ENCODE measurements at places on chromosomes 5 and 9.

- no peak for DNase-seq
These were observed 78.4 kb upstream of the CKMT2 start for GRCh38 chr5:81154725-81155124.

- DNase-seq, result no peak
These were observed at the start of gene ITK for GRCh38 chr5:157180374-157181264. Gene ITK, plus strand, starts transcription at chr5:157180840. Its CDS starts 138 bp downstream, at chr5:157180978.

- DNase-seq, result no peak
These were observed 75.2 kb upstream of the HRH2 start for GRCh38 chr5:175582697-175583096.

DNA sequence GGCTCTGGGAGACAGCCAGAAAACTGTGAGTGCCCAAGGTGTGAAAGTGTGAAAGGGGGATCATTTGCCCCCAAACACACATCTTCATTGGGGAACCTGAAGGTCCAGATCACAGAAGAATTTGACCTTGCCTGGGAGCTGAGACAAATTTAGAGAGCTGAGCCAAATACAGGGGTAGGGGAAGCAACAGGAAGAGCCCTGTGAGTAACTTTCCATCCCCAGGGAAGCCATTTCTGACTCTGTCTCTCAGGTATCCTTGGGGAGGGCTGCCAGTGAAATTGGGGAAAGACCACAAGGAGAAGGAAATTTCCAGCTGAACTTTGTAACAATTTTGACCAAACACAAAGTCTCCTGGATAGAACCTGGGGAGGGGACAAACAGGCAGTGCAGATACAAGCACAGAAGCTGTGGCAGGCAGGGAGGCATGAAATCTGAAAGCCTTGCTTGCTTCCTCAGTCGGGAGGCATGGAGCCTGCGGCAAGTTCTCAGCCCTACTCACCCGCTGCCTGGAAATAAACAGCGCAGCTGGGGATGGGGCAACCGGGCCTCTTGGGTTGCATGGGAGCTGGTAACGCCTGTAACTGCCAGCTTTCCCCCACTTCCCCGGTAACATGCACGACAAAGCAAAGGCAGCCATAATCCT is 31.5 kb upstream of the ZCCHC9 start:
- DNase-seq, result no peak

DNA sequence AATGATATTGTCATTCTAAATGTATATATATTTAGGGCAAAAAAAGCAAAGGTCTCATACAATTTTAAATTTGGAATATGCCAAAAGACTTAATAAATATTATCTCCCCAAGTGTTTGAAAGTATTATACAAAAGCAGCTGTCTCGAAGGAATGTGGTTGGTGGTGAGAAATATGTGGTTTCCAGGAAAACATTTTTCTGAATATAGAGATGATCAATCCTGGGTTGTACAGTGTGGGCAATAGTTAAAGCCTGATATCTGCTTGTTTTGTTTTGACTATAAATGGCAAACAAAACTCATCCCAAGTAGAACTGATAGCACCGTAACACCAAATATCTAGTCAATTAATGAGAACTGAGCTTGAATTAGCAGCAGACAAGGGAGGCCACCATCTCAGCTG is 391.8 kb upstream of the CD180 start:
- DNase-seq, result no peak

DNA sequence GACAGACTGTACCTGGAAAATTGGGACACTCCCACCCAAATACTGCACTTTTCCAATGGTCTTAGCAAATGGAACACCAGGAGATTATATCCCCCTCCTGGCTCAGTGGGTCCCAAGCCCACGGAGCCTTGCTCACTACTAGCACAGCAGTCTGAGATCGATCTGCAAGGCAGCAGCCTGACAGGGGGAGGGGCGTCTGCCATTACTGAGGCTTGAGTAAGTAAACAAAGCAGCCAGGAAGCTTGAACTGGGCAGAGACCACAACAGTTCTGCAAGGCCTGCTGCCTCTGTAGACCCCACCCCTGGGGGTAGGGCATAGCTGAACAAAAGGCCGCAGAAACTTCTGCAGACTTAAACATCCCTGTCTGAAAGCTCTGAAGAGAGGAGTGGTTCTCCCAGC is 260.0 kb upstream of the ST8SIA4 start:
- DNase-seq, result no peak

DNA sequence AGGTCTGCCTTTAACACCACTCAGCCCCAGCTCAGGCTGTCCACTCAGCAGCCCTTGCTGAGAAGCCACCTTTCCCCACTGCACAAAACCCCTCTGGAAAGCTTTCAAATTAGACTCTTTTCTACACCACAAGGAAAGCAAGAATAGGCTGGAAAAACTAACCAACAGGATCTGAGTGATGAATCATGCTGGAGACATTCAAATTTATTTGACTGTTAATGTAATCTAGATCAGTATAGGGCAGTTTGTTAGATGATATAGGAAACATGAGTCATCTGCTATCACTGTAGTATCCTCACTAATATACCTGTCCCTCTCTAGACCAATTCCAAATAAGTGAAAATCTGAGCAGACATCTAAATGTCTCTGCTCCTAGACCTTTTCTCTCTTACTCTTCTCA is 127.8 kb upstream of the PAM start:
- no peak for DNase-seq

Data from stimulated activated CD4-positive, alpha-beta T cell treated with anti-CD3 and anti-CD28 coated beads, Interleukin-12 subunit alpha, Interleukin-12 subunit beta, amount 100 ng/mL, for 48 hours (primary cell).